NCI-H345 (cell line): ENCODE measurements at places on chromosomes 2 and 18.
A peak's percentile ranks its signal among the peaks of the same experiment; 100 is the strongest.

DNA sequence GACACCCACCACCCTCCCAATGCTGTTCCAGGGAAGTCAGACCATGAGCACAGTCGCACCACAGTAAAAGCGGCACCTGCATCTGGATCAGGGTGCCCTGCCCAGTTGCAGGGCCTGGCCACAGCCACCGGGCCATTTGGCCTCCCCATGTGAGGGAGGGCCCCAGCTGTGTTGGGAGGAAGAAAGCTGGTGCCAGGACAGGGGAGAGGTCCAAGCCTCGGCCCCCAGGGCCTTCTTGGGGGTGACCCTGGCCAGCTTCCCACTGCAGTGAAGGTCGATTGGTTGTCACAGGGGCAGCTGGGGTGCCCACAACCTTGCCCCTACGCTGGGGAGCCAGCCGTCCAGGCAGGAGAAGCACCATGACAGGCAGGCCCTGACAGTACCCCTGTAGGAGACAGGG lies 183.2 kb upstream of the RAB6C start:
- no peak for DNase-seq

DNA sequence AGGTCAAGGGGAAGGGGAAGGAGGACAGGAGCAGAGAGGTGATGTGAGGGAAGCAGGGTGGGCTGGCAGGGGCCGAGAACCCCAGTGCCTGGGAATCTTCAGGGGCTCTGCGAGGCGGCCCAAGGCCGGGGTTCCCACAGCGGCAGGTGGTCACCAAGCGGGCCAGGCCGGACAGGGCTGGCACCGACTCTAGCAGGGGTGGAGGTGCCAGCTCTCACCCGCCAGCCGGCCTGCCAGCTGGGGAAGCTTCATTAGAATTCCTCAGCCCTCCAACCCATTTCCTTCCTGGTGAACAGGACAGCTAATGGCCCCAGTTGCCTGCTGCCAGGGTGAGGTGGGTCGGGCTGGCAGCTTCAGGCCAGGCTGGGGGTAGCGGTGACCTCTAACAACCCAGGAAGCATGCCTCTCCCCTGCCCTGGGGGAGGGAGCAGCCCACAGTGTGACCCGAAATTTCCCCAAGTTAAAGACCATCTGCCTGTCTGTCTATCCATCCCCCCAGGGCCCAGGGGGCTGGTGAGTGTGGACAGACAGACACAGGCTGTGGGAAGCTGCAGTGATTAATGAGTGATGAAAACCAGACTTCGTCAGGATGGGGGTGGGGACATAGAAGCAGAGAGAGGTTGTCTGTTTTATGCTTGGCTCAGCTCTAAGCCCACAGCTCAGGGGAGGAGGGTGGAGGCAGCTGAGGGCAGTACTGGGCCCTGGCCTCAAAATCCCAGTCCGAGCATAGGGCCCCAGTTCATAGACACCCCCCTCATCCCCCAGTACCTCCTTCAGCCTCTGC lies 144.1 kb downstream of the ZFP36L2 start:
- no peak for DNase-seq

DNA sequence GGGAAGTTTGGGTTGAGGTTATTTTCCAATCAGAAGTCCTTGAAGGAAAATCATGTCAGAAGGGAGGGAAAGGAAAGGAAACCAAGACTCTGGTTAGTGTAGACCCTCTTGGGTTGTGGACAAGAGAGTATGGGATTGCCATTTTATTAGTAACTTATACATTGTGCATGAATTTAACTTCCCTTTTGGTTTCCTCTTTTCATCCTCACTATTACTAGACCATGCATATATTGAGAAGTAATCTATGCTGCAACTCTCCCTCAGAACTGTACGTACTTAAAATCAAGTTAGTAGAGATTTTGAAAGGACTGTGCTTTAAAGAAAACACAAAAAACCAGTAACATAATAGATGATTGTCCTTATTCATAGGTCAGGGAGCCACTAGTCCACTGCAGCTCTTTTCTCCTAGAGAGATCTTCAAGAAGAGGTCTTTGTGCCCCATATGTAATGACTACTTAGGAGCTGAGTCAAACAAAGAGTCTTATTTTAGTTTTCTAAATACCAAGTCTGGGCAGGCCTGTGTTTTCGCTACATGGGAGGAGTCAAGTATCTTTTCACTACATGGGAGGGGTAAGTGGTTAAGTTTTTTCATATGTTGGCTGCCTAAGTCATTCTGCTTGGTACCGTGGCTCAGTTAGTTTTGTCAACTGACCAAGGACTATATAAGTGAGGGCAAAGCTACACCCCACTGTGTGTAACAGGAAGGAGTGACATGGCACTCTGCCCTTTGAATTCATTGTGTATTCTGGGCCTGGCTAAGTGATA lies 25.2 kb upstream of the FAM117B start:
- DNase-seq = no peak

GRCh38 chr2:159227467-159227866 lies 59.0 kb downstream of the WDSUB1 start:
- no peak for DNase-seq

GRCh38 chr2:191851158-191851557 lies 4.3 kb upstream of the CAVIN2 start:
- no peak for DNase-seq

GRCh38 chr18:78992041-78993011 lies 12.7 kb downstream of the SALL3 start:
- DNase-seq = no peak

DNA sequence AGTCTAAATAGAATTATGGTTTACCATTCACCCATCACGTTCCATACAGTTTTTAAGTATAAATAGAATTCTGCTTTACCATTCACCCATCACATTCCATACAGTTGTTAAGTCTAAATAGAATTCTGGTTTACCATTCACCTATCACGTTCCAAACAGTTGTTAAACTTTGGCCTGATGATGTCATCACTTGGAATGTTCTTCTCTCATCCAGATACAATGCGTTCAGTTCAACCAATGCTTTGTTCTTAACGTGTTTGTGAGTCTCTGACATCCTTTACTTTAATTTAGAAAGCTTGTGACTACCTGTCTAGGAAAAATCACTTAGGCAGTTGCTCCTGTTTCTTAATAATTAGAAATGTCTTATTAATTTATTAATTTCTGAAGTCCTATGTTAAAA lies 236.3 kb upstream of the RASGRP3 start:
- DNase-seq = no peak

- DNase-seq = no peak
Measured at GRCh38 chr18:41992066-41992465, 37.0 kb downstream of the PIK3C3 start.

DNA sequence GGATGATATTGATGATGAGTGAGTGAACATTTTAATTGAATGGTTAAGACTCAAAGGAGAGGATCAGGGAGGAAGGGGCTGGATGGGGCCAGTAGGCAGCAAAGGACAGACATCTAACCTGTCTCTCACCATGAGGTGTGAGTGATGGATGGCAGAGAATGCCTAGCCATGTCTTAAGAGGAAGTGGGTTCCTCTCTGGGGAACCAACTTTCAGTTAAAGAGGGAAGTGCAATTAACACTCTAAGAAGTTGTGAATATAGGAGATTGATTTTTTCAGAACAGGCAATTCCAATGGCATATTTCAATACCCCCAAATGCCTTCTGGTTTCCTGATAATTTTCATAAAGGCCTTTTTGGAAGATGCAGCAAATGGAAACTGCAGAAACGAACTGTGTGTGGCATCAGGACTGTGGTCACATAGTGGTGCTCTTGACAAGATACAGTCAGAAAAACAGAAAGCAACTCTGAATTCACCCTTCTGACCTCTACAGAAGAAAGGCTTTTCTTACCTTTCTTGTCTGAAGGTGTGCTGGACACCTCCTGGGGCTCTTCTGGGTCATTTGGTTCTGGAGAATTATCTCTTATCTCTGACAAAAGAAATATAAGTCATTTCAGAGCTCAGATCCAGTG lies 10.2 kb downstream of the SP110 start:
- DNase-seq = no peak

DNA sequence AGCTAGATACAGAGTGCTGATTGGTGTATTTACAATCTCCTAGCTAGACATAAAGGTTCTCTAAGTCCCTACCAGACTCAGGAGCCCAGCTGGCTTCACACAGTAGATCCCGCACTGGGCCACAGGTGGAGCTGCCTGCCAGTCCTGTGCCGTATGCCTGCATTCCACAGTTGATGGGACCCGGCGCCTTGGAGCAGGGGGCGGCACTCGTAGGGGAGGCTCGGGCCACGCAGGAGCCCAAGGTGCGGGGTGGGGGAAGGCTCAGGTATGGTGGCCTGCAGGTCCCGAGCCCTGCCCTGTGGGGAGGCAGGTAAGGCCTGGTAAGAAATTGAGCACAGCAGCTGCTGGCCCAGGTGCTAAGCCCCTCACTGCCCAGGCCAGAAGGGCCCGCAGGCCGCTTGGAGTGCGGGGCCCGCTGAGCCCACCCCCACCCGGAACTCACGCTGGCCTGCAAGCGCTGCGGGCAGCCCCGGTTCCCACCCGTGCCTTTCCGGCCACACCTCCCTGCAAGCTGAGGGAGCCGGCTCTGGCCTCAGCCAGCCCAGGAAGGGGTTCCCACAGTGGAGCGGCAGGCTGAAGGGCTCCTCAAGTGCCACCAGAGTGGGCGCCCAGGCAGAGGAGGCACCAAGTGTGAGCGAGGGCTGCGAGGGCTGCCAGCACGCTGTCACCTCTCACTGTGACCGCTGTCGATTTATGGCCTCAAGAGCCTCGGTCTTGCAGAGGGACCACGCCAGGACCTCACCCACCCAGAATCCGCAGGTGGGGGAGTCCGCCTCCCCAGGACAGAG lies 76.5 kb downstream of the MEX3C start:
- DNase-seq = no peak

- no peak for DNase-seq
Measured at GRCh38 chr2:217942731-217943335, 60.0 kb downstream of the TNS1 start.

DNA sequence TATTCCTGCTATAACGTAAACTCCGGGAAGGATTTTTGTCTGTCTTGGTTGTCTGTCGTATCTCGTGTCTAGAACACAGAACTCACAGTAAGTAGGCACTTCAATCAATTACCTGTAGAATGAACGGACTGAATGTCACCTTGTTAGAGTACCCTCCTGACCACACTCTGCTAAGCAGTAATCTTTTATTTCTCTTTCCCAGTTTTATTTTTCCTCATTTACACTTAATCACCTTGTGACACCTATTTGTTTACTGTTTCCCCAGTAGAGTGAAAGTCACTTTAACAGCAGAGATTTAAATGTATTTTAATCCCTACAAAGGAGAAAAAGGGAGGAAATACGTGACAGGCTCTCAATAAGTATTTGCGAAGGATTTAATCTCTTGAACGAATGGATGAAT lies 514 bp upstream of the EPB41L5 start:
- DNase-seq = no peak

GRCh38 chr2:176002688-176003210 lies 682 bp upstream of the LNPK start:
- peak; percentile 54 for DNase-seq

DNA sequence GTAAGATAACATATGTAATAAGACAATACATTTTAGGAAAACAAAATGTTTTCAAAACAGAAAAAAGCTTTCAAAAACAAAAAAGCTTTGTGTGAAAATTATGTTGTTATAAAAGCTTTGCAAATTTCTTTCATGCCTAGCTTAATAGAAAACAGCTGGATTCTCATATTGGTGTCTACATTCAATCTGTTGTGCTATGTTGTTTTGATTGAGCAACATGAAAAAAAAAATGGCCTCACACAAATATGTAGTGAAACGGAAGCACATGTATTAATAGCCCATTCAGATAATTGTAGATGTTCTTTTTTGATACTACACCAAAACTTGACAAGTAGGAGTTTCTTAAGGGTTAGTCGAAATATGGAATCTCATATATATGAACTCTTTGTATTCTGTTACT lies 197.5 kb downstream of the ZEB2 start:
- no peak for DNase-seq

DNA sequence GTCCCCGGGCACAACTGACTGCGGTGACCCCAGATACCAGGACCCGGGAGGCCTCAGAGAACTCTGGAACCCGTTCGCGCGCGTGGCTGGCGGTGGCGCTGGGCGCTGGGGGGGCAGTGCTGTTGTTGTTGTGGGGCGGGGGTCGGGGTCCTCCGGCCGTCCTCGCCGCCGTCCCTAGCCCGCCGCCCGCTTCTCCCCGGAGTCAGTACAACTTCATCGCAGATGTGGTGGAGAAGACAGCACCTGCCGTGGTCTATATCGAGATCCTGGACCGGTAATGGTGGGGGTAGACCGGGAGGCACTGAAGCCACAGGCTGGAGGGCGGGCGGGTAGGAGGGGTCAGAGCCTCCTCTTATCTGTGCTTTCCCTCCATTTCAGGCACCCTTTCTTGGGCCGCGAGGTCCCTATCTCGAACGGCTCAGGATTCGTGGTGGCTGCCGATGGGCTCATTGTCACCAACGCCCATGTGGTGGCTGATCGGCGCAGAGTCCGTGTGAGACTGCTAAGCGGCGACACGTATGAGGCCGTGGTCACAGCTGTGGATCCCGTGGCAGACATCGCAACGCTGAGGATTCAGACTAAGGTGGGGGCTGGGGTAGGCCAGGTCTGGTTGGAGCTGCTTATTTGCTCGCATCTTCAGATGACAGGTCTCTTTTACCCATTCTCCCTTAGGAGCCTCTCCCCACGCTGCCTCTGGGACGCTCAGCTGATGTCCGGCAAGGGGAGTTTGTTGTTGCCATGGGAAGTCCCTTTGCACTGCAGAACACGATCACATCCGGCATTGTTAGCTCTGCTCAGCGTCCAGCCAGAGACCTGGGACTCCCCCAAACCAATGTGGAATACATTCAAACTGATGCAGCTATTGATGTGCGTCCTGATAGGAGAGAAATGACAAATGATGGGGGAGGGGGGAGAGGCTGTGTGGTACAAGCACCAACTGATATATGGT lies 780 bp downstream of the HTRA2 start:
- peak; percentile 14 for DNase-seq

GRCh38 chr2:190578158-190579057 lies 43.9 kb upstream of the NEMP2 start:
- peak; percentile 44 for DNase-seq

- DNase-seq = no peak
Measured at GRCh38 chr2:200428961-200429665, 80.8 kb downstream of the KCTD18 start.

DNA sequence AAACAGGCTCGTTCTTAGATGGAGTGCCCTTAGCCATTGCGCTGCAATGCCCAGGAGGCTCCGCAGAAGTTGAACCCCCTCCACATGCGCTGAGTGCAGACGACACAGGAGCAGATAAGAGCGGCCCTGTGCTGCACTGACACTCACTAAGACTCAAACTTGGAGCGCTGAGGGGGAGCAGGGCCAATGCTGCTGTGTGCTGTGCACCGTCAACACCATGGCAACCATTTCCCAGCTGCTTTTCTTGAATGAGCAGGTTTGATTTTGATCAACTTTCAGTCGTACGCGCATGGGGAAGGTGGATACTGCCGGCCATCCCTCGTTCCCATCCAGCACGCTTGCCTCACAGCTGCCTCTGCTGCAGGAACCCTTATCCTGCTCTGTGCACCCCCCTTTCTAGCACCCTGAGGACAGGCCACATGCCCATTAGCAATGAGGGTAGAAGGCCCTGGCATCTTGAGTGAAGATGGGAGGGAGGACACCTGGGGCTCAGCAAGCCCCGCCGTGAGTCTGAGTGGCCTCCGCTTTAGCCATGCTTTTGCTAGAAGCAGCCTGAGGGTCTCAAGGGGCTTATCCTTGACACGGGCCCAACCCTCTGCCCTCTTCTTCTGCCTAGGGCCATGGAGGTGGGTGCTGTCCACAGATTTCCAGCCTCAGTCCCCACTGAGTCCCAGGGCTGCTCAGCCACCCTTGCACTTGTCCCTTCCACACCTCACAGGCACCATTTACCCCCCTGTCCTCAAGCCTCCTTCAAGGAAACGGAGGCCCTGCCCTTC lies 271.9 kb downstream of the PHLPP1 start:
- DNase-seq = no peak
